Epithelial cell of proximal tubule (primary cell): ENCODE measurements at places on chromosomes 1 and 21. TPM values are rescaled to one million over a fixed set of nuclear protein-coding genes. Genes with fewer than 3 reads are reported as not detected.

The NBPF4 gene
- total RNA-seq = not detected in 2 replicates

The NEXN gene
- total RNA-seq = 13.5 and 17.2 TPM in 2 replicates

GRCh38 chr1:51234721-51235425 lies 1.2 kb upstream of the RNF11 start:
- peak; percentile 50 for DNase-seq

DNA sequence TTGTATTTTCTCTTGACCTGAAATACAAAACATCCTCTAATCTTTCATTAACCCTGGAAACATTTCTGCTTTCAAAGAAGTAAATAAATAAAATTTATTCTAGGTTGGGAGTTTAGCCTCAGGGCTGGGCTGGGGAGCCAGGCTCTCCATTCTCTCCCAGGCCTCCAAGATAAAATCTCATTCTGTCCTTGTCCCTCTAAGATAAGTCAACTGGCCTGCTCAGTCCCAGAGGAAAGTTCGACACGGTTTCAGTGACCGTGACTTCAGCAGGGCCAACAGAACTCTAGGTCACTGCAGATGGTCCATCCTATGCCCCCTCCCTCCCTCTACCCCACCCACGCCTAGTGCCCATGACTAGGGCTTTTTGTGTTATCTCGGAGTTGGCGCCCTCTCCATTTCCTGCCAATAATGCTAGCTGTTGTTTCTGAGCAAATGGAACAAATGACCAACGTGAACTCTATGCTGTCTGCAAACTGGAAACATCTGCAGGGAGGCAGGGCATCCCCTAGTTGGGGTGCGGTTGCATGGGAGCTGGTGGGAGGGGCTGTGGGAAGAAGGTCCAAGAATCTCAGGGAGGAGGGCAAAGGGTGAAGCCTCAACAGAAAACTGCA lies 10.1 kb upstream of the ADORA3 start:
- DNase-seq = no peak

DNA sequence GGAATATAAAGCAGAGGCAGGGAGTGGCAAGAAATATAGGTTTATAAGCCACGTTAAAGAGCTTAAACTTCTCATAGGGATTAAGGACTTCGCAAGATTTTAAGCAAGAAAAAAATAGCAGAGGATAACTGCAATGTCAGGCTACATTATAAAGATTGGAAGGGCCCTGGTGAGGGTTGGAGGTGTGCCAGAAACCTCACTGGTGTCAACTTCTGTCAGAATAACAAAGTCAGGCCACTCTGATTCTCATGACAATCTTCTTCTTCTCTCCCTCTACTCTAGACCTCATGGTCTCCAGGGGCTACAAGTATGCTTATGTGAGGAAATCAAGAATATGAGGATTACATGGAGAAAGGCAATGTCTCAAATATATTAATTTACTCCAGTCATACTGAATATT lies 32.6 kb upstream of the FMO2 start:
- no peak for DNase-seq
